ENCODE measurements at places on chromosomes 2 and 18.
A peak's percentile ranks its signal among the peaks of the same experiment; 100 is the strongest.

DNA sequence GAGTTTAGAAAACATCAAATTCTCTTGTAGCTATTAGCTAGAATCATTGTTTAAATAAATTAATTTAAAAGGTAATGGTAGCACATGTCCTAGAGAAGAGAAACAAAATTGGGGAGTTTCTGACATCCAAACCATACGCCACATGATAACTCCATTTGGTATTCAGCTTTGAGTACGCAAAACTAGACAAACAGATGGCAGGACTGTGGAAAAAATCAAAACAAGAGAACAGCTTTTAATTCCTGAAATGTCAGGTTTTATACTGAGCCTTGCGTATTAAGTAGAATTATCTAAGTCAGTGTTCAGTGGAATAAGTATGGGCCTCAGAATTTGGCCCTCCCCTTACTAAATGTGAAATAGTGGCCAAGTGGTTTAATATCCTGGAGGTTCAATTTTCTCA, 82.4 kb upstream of the PDE1A start:
- no peak for DNase-seq

- DNase-seq = no peak
These were observed 2091.1 kb upstream of the PIK3C3 start for GRCh38 chr18:39863916-39864315.

DNA sequence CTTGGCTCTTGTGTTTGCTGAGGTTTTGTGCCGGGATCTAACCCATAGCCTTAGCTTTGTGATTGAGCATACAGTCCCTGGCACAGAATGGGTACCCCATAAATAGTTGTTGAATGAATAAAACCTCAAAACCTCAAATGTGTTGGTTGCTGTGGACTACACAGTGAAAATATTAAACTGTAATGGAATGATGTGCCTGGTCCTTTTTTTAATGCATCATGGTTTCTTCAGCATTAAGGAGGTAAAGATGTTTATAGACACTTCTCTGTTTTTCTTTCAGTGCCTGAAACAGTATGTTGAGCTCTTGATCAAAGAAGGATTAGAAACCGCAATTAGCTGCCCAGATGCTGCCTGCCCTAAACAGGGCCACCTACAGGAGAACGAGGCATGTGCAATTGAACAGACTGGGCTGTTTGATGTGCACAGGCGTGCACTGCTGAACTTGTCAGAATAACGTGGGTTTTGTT, 97.0 kb downstream of the RNF144A start:
- DNase-seq = no peak

DNA sequence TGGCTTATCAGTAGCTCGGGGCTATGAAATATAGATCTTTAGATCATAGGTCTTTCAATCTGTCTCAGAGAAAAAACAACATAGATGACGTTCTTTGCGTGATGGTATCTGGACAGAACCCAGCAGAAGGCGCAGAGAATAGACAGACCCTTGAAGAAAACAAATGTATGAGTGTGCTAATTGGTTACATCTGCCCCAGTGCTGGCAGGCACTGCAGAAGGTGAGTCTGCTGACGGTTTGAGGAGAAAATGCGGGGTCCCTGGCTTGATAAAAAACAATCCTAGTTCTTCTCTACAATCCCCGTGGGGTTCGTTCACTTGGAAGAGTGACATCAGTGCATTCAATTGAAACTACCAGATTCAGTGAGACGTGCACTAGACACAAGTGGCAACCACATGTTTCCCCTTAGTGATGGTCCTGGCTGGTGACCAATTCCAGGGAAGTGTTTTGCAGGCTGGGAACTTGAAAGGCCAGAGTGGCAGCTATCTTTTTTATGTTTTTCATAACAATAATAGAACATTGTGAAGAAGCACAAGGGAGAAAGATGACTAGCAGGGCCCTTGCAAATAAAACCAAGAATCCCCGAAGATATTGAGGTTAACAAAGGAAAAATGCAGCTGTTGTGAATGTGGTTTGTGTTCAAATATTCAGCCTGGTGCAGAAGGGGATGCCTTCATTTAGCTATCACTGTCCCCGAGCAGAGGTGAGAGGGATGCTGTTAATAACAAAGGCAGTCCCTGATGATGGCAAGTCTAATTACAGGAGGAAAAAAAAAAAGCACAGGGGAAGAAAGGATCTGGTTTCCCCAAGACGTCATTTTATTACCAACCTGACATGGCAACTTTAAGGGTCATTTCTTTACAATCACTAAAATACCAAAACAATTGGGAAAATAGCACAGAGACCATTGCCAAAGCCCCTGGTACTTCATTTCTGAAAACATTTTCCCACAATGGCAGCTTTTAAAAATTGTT, 337.6 kb upstream of the FIGN start:
- DNase-seq = no peak

- no peak for DNase-seq
These were observed 1145.3 kb upstream of the CHAC2 start for GRCh38 chr2:52622266-52622665.

DNA sequence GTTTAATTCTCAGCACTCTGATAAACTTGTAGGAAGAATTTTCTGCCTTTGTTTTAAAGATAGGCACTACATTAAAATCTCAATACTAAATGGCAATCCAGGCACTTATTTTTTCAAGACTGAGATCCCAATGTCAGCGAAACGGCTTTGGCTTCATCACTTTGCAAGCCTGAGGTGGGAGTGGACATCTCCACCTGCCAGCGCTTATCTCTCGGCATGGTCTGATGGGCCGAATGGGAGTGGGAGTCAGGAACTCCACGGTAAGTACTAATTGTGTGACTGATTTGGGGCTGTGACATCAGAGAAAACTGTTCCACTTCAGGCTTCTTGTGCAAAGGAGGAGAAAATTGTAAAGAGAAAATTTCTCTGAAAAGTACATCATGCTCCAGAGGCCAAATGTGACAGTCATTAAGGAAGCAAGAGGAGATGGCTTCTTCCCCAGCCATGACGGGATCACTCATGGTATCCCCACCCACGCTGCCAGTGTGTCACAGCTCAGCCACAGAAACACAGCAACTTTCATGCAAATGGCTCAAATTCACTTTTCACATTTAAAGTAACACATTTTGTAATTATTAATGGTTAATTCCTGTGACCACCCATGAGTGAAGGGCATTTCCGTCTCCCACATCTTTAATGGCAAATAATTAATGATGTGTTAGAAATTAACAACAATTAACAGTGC, 385.5 kb upstream of the HNRNPA3 start:
- no peak for DNase-seq

GRCh38 chr2:126634273-126634861, 21.6 kb upstream of the GYPC start:
- peak; percentile 22 for DNase-seq

DNA sequence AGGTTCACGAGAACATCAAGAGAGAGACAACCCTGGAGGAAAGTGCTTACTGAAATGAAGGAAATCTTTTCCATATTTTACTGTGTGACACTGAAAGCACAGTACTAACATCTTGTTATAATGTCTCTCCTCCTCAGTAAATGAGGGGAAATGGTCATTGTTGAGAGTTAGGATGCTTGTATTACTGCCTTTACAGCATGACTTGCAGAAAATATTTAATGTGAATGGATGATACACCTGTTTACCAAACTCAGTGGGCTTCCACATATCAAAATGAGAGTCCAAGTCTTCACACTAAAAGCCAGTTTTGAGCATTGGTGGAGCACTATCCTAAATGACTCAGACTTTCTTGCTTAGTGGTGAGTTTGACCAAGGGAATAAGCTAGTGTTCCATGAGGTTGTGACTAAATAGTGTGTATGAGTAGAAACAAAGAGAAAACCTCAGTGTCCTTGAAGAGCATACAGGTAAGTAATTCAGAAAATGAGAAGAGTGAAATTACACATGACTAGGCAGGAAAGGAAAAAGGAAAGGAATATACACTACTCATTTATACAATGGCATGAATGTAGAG, 930.7 kb upstream of the CELF4 start:
- no peak for DNase-seq

DNA sequence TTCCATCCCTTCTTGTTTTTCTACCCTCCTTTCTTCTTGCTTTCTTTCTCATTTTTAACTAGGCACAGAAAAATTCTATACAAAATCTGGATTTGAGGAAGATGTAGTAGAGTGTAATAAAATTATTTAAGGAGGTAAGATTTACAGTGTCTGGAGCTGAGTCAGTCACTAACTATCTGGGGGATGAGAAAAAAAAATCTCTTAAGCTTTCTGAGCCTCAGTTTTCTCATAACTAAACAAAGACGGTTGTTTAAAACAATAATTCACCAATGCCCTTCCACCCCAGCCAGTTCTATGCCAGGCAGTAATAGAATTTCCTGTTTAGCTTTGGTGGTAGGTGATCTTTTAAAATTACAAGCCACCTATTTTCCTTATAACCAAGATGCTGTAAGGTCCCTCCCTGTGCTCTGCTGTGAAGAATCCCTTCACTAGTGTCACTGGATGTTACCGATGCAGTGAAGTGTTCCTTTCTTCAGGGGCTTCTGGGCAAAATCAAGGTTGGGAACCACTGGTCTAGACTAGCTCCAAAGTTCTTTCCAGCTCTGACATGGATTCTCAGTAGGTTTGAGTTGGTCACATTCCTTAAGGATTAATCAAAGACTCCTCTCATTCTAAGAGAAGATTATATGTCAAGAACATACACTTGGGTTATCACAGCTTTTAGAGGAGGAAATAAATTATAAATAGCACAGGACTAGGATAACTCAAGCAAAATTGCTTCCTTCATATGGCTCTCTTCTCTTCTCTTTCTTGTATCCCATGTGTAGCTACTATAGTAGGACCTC, 289.0 kb downstream of the CDH2 start:
- DNase-seq = peak; percentile 41

GRCh38 chr2:175855794-175856453, 146.1 kb downstream of the LNPK start:
- peak; percentile 55 for DNase-seq

DNA sequence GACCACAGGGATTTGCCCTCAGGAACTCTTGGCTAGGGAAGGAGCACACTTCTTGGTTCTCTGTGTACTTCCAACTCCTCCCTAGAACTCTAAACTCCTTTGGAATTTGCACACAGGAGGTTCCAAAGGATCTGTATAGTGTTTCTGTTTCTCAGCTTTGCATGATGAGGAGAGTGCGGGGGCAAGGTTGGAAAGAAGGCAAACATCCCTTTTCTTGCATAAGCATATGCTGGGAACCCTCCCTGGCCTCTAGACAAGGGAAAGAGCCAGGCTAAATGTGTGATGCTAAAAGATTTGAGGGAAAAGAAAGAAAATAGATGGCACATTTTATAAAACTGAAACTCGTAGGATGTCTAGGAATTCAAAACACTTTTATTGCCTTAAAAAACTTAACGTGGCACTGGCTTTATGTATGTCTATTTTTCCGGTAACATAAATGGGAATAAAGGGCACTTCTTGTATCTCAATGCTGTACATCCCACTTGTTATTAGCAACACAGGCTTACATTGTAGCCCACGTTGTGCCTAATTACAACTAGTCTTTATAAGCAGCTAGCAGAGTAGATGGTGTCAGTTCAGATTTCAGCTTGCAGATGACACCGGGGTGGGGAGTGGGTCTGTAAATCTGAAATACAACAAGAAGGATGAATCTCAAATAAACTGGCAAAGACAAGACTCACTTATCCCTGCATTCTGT, 165.8 kb downstream of the GPD2 start:
- no peak for DNase-seq

DNA sequence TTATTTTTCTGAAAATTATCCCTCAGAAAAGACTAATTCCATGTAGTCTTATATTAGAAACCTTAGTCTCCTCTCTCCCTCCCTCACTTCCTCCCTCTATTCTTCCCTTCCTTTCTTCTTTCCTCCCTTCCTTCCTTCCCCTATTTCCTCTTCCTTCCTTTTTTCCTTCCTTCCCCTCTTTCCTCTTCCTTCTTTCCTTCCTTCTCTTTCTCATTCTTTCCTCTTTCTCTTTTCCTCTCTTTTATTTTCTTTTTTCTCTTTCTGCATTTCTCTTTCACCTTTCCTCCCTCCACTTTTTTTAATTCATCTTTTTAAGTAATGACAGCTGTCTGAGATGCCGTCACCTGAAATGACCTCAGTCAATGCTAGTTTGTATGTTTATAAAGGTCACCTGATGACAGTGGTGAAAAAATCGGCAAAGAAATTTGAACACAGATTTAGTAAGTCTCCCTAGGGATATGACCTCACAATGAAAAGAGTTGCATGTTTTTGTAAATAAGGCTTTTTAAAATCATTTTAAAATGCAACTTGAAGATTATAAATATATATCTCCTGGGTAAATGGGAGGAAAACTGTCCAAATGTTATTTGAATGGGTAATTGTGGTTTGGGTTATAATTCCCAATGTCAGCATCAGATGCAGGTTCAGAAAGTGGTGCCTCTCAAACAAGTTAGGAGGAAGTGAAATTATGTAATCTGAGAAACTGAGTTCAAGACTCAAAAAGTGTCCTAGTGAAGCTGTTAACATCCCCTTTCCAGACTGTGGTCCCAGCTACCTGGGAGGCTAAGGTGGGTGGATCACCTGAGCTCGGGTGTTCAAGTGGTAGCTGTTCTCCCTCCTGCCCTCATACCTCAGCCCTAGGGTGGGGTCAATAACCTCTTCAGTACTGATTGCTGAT, 90.3 kb upstream of the ST3GAL5 start:
- DNase-seq = no peak

GRCh38 chr2:95012881-95013550, 12.5 kb upstream of the MAL start:
- DNase-seq = no peak

DNA sequence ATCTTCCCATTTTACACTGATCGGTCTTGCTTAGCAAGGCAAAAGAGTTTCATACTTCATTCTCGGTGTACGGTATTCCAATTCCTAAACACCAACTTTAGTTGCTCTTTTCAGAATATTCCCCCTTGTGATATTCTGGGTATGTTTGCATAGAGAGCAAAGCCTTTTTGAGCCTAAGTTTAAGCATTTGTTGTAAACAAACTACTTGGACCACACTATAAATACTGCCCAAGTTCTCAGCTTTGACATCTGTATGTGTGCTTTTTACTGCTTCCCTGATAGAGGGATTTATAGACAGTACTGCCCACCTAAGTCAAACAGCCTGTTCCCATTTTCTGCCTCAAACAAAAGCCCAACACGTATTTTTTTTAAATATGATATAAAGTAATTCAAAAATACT, 36.9 kb downstream of the CCBE1 start:
- no peak for DNase-seq

GRCh38 chr18:59846814-59847490, 52.8 kb upstream of the PMAIP1 start:
- peak; percentile 60 for DNase-seq

DNA sequence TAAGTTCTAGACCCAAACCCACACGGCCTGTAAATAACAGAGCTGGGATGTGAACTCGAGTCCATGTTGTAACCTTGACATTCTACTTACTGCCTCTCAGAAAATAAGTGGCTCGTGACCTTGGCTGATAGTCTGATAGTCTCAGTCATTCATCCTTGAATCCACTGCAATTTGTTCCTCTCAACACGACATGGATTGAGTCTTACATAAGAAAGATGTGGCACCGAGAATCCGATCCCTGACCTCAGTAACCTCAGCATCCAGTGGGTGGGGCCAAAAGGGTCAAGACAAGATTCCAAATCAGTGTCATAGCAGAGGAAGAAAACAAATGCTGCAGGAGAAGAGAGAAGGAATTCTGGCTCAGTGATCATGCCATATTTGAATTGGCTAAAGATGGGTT, 97.6 kb downstream of the MAPRE2 start:
- DNase-seq = no peak

- DNase-seq = no peak
These were observed 341.0 kb downstream of the MEIS1 start for GRCh38 chr2:66775730-66776422.
